ENCODE measurements at places on chromosomes 3 and 15. TPM values are rescaled to one million over a fixed set of nuclear protein-coding genes. Genes with fewer than 3 reads are reported as not detected.

GRCh38 chr3:57179580-57180410, 14.6 kb upstream of the IL17RD start:
- DNase-seq: no peak

DNA sequence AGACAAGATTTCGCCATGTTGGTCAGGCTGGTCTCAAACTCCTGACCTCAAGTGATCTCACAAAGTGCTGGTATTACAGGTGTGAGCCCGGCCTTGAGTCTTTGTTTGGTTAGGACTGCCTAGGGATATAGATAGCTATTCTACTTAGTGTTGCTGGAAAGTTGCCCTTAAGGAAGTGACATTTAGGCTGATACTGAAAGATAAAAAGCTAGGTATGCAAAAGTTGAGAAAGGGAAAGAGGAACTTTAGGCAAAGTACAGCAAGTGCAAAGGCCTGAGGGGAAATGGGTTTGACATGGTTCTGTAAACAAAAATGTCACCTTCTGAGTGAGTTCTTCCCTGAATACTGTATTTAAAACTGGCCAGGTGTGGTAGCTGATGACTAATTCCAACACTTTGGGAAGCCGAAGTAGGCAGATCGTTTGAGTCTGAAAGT, 111.5 kb downstream of the ZNF609 start:
- no peak for DNase-seq

MRPL46 gene
- 25.9 TPM for total RNA-seq

DNA sequence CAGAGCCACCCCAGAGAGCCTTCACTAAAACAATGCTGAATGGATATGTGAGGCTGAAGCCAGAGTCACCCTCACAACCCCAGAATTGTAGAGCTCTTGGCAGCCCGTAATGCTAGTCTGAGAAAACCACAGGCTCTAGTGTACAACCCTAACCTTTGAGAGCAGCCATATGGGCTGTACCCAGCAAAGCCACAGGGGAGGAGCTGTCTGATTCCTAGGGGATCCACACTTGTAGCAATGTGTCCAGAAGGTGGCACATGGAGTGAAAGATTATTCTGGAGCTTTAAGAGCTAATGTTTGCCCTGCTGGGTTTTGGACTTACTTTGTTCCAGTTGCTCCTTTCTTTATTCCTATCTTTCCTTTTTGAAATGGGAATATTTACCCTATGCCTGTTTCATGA, 626.8 kb downstream of the GRM7 start:
- no peak for DNase-seq

PRSS50 gene
- not detected for total RNA-seq

C2CD4A gene
- total RNA-seq: not detected

DNA sequence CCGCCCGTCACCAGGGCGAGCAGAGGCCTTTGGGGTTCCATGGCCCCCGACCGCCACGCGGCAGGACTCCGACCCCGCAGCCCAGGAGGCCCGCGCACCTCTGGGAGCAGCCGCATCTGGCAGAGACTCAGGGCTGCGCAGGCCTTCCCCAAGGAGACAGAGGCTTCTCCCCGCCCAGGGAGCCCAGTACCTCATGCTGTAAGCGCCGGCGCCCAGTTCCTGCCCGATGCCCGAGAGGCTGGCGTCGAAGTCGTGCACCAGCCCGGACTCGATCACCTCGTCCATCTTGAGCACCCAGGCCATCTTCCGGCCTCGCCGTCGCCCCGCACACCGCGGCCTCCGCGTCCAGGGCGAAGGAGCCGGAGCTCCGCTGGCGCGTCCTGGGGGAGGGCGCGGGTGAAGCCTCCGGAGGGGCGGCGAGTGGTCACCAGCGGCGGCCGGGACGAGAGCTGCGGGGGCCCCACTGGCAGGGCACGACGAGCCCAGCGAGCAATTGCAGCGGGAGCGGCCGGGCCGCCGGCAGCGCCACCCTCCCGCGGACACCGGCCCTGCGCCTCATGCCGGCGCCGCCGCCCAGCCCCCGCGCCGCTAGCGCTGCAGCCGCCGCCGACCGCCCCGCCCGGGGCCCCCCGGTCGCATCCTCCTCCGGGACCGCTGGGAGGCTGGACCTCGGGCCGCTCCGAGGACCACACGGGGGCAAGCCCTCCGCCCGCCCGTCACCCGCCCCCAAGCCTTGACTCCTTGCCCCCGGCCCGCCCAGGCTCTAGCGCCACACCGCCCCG, 468 bp downstream of the UBP1 start:
- DNase-seq: peak; percentile 54

GRCh38 chr3:14768182-14768790, 50.5 kb upstream of the FGD5 start:
- no peak for DNase-seq

DNA sequence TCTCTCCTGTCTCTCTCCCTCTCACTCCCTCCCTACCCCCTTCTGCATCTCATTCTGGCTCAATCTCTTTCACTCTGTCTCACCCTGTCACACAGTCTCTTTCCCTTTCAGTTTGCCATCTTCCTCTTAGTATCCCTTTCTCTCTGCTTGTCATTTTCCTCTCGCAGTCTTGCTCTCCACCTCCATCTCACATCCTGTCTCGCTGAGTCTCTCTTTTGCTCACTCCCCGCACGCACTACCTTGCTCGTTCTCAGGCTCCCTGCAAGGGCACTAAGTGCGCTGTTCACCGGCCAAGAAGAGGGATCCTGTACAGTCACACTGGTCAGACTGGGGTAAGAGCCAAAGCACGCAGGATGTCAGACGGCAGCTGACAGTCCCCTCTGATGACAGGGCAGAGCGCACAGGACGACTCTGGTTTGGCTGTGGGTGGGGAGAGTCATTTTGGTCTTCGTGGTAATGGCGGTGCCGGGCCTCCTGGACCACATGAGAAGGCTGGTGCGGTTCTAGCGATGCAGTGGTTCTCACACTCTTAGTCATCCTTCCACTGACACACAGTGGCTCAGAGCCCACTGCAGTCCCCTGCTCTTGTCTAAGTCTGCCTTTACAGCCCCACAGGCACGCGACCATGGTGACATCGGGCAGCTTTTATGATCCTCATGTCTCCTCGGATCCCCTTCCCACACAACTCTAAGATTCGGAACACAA, 356.8 kb downstream of the FOXP1 start:
- peak; percentile 85 for DNase-seq
